ENCODE measurements at places on chromosomes 5 and 9.

DNA sequence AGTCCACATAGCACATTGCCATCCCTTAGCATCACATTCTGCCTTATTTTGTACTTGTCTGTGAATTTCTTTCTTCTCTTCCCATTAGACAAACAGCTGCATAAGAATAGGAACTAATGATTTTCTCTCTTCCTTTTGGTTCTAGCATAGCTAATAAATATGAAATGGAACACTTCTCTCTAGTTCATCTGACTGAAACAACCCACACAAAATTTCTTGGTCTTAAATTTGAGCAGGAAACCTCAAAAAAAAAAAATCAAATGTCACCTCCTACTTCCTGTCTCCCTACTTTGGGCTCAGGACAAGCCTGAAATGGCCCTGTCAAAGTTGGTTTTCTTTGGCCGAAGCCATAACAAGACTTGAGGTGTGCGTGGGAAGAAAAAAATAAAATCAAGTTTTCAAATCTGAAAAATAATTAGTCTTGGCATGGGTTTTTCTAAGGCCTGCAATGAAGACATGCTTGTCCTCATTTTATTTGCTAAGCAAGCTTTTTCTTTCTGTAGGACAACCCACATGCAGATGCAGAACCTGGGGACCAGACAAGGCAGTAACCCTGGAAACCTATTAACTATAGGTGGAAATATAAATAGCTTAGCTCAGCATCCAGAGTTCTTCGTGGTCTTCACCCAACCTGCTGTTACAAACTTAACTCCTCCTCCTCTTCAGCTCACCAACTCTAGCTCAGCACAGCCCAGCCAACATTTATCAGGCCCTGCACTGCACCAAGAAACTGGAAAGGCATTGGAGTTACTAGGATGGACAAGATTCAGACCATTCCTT is 523.5 kb upstream of the KLF4 start:
- DNase-seq: no peak

- DNase-seq: no peak
Observed at GRCh38 chr5:64518793-64519192, 13.0 kb downstream of the RGS7BP start.

DNA sequence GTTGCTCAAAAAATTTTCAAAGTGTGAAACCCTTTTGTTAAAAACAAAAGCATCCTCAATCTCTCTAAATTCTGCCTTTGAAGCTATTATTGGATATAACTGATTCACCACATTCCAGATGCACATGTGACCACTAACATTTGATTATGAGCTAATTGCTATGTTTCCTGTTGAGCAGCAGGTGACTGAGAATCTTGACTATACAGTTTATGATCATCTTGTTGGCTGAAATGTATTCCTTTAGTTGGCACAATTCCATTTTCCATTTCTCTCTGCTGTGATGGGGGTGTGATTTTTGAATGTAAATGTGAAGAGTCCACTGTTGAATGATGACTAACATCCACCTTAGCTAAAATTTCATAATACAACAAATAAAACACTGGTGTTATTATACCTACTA is 10.7 kb downstream of the LYSMD3 start:
- DNase-seq: no peak

- no peak for DNase-seq
Observed at GRCh38 chr5:38110130-38110529, 148.2 kb upstream of the EGFLAM start.

DNA sequence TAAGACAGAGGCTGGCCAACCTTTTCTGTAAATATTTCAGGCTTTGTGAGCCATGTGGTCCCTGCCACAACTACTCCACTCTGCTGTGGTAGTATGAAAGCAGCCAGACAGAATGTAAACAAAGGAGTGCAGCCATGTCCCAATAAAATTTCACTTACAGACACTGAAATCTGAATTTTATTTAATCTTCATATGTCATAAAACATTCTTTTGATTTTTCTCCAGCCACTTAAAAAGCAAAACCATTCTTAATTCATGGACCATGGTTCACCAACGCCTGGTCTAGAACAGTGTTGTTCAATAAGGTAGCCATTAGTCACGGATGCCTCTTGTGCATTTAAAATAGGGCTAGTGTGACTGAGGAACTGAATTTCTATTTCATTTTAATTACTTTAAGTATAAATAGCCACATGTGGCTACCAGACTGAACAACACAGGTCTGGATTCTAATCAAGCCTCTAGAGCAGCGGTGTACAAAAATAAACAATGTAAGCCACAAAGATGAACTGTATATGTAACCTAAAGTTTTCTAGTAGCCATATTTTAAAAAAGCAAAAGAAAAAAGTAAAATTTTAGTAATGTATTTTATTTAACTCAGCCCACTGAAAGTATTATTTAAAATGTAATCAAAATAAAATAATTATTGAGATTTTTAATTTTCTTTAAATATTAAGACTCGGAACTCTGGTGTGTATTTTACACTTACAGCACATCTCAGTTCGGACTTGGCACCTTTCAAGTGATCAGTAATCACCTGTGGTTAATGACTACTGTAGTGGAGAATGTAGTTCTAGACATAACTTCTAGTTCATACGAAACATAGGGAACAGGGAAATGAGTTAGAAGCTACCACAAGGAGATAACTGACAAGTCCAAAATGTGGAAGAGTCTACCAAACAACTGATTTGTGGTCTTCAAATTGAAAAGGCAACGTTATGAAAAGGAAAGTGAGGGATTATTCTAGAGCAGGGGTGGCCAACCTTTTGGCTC is 14.3 kb downstream of the GEMIN5 start:
- DNase-seq: no peak

GRCh38 chr5:23089286-23089685 is 236.1 kb upstream of the CDH12 start:
- no peak for DNase-seq

DNA sequence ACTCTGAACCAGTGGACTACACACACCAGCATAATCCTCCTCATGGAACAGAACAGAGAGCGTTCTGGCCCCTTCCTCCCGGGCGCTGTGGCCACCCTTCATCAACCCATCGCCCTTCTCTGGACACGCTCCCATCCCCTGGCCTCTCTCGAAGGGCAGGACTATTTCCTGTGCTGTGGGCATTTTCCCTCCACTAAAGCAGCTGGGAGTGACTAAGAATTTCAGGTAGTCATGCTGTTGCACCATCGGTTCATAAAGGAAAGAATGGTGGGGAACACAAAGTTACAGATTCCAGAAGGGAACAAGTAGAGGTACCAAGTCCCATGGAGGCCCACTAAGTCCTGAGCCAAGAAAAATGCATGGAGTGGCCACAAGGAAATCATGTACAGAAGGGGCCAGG is 68.6 kb downstream of the EPB41L4B start:
- no peak for DNase-seq

DNA sequence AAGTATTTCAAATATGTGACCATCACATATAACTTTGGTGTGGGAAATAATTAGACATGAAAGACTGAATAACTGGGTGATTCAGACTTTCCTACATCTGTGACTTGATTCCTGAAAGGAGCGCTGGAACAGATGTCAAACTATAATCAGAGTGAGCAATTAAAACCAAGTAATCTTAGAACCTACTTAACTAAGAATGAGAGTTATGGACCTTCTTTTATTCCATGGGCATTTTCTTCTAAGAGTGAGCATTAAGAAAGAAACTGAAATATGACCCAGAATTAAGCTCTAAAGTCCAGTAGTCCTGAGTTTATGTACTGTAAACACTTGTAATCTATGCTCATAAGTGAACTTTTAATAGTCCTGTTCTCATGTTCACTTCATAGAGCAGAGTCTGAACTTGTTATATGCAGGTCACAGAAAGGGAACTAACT is 68.4 kb downstream of the PAM start:
- no peak for DNase-seq

DNA sequence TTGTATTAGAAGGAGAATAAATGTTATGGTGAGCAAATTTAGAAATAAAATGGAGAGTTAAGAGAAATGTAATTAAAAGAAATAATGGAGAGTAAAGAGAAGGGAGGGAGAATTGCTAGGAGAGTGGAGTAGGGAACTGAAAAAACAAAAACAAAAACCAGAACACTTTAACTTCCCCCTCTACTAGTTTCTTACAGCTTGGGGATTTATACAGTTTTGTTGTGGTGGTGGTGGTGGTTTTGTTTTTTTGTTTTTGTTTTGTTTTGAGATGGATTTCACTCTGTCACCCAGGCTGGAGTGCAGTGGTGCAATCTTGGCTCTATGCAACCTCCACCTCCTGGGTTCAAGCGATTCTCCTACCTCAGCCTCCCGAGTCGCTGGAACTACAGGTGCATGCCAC is 322.4 kb downstream of the TMEM167A start:
- no peak for DNase-seq

DNA sequence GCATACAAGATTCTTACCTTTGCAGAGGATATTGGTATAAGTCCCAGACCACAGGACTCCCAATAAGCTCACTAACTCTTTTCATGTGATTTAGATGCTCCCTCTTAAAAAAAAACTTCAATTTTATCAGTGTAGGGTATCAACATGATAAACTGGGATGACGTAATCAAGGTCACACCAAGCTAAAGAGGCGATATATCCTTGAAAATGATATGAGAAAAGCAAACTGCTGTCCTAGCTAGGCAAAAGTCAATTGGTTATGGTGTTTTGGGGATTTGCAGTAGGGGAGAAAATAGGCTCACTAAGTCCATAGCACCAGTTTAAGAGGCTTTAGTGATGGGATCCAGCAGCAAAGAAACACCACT is 354.4 kb downstream of the DIRAS2 start:
- DNase-seq: no peak

- no peak for DNase-seq
Observed at GRCh38 chr5:126443374-126443851, 20.2 kb downstream of the GRAMD2B start.

DNA sequence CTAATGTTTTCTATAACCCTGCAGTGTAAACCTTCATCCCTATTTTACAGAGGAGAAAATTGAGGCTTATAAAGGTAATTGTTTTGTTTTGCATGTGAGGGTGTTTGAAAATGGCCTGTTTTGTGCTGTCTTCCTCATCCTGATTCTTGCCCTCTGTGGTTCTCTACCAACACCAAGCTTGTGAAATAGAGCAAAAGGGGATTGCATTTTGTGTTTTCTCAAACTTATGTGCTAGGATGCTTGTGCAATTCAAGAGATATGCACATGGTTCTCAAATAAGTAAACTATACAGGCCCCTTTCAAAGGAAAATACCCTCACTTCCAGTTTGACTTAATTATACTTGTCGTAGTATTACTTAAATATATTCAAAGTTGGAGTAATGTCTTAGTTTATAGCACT is 17.2 kb downstream of the PAM start:
- DNase-seq: no peak

DNA sequence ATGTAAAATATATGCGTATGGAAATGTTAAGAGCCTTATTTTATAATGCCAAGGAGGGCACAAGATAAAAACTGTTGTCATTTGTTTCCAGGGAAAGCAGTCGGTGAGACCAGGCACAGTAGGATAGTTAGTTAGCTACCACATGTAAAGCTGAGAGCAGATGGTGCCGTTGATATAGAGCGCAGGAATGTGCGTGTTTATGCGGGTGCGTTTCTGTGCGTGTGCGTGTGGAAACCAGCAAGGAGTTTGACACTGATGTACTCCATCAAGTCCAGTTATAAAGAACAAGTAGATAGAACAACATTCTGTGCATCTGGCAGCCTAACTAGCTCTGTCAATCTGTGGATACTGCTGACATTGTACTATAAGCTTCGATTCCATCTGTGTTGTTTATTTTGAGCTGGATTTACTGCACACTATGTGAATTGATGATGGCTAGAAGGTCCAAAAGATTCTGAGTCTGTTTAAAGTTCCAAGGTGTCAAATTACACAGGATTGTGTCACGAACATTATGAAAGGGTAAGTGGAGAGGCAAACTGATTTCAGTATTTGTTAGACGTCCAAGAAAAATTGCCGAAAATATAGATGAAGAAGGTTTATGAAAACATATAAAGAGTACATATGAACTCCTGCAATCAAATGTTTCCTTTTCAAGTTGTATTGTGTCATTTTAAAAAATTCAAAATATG is 494.9 kb upstream of the MEF2C start:
- DNase-seq: no peak

DNA sequence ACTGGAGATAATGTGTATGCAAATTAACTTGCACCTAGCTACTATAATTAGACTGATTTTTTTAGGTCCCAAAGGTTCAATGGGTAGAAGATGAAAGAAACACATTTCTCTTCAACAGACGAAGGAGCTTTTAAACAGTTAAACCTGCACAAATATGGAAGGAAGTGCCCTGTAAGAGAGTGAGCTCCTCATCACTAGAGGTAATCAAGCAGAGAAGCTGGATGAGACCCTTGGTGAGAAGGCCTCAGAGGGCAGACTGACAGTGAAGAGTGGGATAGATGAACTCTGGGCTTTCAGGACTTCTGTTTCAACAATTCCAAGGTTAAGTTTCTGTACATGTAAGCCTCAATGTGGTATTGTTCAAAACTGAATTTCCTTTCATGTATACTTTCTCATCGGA is 23.2 kb downstream of the PTPN3 start:
- DNase-seq: no peak

- no peak for DNase-seq
Observed at GRCh38 chr5:31359839-31360238, 166.4 kb downstream of the CDH6 start.

DNA sequence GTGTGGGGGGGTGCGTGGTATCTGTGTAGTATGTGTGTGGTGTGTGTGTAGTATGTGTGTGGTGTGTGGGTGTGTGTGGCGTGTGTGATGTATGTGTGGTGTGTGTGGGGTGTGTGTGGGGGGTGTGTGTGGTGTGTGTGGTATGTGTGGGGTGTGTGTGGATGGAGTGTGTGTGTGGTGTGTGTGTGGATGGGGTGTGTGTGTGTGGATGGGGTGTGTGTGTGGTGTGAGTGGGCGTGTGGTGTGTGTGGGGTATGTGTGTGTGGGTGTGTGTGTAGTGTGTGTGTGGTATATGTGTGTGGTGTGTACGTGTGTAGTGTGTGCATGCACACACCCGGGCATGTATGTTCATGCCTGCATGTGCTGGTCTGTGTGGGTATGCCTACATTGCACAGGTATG is 420.9 kb upstream of the DAP start:
- no peak for DNase-seq

DNA sequence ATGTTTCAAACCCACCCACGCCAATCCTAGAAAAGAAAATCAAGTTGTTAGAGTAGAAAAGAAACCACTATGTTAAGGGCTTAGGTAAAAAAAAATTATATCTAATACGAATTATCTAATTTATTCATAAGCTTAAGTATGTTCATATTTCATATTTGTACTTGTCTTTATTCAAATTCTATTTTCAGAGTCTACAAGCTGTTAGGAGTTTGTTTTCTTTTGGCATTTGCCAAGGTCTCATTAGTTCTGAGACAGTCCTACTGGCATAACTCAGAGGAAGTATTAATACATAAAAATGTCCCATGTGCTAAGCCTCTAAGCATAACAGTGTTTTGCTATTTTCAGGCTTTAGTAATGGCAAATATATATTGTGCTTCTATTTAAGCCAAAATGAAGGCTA is 57.6 kb downstream of the STARD4 start:
- no peak for DNase-seq

All from activated CD4-positive, alpha-beta T cell treated with anti-CD3 and anti-CD28 coated beads, Interleukin-2, amount 50 U/mL, for 24 hours (primary cell).